Naive B cell (primary cell): ENCODE measurements at places on chromosomes 2 and 18. TPM values are rescaled to one million over a fixed set of nuclear protein-coding genes. Genes with fewer than 3 reads are reported as not detected.

Gene ANKRD30BL
- not detected for polyA plus RNA-seq

DNA sequence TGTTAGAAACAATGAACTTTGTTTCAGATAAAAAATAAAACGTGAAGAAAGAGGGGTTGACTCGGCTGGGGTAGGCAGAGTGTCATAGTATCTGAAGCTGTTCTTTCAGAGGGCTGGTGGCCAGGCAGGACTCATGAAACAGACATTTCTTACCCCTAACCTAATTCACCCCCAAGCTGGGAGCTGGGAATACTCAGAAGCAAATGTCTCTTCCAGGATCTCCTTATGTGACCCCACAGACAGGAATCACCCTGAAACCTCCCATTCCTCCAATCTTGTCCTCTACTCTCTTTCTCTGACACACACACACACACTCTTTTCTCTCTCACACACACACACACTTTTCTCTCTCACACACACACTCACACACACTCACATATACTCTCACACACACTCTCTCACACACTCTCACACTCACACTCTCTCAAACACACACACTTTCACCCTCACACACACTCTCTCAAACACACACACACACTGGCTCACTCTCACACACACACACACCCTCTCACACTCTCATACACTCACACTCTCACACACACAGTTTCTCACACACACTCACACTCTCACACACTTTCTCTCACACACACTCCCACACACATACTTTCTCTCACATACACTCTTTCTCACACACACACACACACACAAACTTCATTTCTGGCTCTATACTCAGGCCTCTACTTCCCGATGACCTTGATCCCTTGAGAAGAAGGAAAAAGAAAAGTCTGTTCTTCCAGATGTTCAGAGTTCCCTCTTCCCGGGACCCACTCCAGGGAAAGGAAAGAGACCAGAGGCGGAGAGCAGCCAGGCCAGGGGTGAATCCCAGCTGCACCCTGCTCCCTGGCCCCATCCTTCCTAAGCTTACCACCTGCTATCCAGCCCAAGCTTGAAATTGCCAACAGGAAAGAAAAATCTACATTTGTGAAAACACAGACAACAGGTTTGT, 167.7 kb downstream of the TXNL1 start:
- DNase-seq: no peak

Gene KLF7
- 14.2 TPM for polyA plus RNA-seq

Gene CNGA3
- polyA plus RNA-seq: not detected

GRCh38 chr18:35777039-35777438, 195.4 kb upstream of the RMP24 start:
- no peak for DNase-seq

GRCh38 chr18:62919109-62919838, 203.9 kb downstream of the PHLPP1 start:
- DNase-seq: no peak
